ENCODE measurements at places on chromosomes 7 and 10.

- DNase-seq, result no peak
Measured at GRCh38 chr7:95766657-95767056, 5.7 kb upstream of the DYNC1I1 start.

- DNase-seq, result no peak
Measured at GRCh38 chr7:143376396-143376795, 4.7 kb upstream of the ZYX start.

- DNase-seq, result no peak
Measured at GRCh38 chr7:106644999-106645398, 16.0 kb downstream of the CCDC71L start.

- no peak for DNase-seq
Measured at GRCh38 chr10:69955211-69955805, 97.3 kb upstream of the MACROH2A2 start.

GRCh38 chr10:98030093-98030821, at the start of gene CRTAC1:
TSS of gene CRTAC1 (minus strand) at chr10:98030621. CDS start at chr10:98030472, 149 bp downstream.
- DNase-seq, result no peak

DNA sequence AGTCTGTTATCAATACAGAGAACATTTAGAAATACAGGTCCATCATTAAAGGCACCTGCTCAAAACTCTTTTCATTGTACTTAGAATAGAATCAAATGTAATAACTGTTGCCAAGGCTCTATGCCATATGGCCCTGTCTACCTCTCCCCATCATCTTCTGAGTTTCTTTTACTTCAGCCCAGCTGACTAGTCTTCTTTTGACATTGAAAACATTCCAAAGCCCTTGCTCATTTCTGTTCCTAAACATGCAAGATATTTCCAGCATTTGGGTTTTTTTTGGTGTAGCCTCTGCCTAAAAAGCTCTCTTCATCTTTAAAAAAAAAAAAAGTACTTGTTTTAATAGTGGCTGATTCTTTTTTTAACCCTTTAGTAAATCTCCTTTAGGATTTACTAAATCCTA, 165.5 kb upstream of the SMIM30 start:
- DNase-seq, result no peak

- no peak for DNase-seq
Measured at GRCh38 chr7:43735403-43735801, 6.1 kb upstream of the COA1 start.

GRCh38 chr7:25624833-25625232, 396.5 kb upstream of the NPVF start:
- DNase-seq, result no peak

DNA sequence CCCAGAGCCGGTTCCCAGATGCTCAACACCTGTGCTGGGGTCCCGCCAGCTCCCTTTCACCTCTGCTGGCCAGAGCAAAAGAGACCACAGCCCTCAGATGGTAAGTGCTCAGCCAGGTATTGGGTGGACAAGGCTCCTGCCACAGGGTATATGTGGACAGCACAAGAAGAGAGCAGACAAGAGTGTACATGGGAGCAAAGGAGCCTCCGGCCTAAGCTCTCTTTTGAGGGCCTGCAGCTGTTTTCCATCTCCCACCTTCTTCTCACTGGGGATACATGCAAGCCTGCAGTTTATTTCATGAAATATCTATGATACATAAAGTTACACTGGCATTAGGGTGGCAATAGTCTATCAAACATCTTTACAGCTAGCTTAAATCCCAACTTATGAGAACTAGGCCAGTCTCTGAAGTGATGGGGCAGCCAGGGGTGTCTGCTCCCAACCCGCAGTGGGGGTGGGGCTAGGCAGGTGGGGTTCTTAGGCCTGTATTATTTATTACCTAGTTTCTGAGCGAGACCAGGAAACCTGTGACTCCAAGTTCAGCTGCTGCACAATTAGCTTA, 50.4 kb upstream of the DDC start:
- no peak for DNase-seq

DNA sequence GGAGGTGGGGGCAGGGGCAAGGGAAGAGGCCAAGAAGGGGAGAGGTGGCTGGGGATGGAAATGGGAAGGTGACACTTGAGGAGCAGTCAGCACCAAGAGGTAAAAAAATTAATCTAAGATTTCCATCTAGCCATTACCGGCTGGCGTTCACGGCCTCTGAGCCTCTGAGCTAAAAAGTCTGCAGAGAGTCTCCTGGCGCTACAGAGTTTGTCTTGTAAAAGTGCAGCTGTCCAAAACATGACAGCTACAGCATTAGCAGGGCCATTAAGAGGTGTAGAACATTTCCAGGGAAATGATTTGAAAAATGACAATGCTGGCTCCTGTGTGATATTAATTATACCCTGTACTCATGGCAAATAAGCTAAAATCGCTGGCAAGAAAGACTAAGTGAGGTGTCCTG, 167.6 kb downstream of the LRMDA start:
- DNase-seq, result no peak

DNA sequence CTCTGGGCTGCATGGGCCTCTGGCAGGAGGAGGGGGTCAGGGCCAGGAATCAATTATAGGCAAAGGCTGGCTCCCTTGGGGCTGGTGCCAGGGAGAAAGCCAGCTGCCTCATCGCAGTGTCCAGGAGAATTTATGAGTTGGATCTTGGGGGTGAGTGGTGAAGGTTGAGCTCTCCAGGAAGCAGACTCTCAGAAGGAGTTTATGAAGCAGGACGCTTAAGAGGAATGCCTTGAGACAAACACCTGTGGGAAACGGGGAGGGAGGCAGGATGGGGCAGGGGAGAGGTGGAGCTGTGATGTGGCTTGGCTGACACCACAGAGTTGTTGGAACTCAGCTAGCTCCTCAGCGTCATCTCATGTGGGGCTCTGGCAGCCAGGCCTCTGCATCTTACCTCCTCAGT, 428.5 kb downstream of the RPS24 start:
- DNase-seq, result no peak

DNA sequence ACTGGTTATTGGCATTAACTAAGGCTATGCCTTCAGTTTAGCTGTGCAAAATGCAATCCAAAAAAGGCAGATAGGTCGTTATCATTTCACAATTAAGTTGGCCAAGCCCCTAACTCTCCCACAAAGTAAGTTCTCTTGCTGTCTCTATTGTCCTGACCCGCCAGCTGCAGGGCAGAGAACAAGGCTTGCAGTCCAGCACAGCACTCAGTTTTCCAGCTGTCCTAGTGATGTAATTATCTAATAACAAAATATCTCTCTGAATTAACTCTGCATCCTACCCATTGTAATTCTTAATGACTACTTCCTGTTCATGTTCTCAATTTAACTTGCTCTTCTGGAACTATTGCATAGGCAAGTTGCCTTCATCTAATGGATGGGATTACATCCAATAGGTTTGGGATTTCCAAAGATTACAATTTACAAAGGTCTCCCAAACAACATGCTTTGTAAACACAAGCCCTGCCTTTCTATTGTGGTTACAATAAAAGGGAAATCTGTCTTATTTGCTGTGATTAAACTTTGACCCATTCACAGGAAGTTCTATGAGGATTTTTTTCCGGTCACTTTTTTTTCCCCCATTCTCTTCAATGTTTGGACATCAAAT, 55.2 kb downstream of the CDK6 start:
- no peak for DNase-seq

- no peak for DNase-seq
Measured at GRCh38 chr7:55185321-55185802, 166.5 kb downstream of the EGFR start.

DNA sequence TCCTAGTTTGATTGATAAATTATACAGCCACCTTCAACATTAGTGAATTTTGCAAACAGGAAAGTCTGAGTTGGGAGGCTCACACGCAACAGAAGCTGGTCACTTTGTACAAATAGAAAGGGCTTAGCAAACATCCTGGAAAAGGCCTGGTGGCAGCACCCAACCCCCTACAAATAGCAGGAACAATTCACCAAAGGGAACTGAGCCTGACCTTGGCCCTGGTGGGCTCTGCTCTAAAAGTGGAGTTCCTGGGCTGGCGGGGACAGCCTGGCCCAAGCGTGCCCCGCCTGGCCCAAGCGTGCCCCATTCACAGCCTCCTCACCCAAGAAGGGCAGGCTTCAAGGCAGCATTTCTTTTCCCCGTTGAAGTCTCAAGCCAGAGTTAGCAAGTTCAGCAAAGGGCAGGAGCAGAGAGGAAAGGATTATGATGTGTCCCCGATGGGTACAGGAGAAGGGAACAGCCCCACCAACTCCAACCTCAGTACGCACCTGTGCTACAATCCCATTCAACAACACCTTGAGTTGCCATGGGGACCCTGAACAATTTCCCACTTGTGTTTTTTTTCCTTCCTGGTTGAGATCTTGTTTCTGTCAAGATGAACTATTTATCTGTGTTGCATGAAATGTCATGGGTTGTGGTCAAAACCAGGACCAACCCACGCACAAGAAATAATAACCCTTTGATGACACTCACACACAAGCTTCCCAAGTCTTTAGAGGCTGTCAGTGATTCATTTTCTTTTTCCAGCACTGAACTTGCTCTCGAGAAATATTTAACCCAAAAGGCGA, 43.4 kb downstream of the RGS10 start:
- DNase-seq, result no peak

- DNase-seq, result no peak
Measured at GRCh38 chr7:11133436-11133959, 159.8 kb downstream of the PHF14 start.

- no peak for DNase-seq
Measured at GRCh38 chr10:112758961-112759360, 191.1 kb upstream of the TCF7L2 start.

DNA sequence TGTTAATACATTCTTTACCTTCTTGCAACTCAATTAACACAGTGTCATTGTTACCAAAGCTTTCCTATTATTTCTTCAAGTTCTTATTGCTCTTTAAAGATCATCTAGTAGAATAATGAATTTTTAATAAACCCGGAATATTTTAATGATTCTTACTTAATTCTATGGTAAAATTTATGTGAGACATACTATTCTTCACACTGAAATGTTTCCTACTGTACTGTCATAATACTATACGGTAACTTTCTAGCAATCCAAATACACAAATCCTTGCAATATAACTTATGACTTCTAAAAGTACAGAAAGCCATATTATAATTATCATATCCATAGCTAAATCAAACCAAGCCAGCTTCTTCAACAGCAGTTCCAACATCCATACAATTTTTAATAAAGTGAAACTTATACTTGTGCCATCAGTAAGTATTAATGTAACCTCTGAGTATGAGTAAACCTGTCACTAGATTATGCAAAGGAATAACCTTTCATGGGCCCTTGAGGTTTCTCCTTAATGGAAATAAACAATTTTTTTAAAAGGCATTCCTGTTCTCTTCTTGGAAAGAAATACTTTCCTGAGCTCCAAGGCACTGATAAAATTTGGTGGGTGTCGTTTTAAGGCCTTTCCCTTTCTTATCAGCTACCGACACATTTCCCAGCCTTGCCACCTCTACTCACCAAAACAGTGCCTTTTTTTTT, 87.4 kb downstream of the IMMP2L start:
- no peak for DNase-seq

DNA sequence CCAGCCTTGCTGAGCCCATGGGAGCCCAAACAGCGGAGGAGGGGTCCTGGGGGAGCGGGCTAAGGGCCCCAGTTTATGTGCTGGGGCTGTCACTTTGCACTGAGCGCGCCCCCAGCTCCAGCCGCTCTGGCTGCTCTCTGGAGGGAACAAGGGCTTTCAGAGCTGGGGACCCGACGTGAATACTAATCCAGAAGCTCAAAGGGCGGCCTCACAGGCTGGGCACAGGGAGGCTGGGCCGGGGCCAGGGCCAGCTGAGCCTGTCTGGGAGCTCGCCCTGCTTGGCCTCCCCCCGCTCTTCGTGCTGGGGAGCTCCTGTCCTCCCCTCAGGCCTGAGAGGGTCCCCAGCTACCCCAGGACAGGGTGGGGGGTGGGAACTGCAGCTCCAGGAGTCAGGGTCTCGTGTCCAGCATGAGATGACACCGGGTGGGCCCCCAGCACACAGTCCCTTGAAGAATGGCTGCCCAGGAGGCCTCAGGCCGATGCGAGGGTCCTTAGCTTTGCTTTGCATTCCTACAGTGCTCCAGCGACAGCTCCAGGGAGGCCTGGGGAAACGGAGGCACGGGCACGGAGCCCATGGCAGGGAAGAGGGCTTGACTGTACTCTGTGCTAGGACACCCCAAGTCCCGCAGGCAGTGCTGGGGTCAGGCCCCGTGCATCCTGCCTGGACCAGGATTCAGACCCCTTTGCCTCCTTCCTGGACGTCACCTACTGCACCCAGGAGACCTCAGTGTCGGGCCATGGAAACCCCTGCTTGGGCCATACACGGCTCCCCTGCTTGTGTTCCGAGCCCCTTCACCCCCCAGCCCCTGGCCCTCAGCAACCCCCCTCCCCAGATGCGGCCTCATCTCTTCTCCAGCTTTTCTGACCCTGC, 5.8 kb upstream of the AMZ1 start:
- no peak for DNase-seq

DNA sequence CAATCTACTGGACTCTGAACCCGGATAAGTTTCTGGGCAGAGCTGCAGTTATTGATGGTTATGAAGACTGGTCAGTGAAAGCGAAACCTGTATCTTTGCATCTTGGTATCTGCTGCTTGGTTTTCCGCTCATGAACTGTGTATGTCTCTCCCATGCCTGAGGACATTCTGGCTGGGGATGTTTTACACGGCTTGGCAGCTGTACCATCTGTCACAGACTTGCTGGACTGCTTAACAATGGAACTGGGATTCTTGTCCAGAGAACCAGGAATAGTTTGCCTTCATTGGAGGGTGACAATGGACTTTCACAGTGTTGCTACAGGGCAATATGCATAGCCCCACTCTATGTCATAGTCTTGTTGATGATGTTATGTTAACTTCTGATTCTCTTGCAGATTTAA, 119.9 kb upstream of the TMEM106B start:
- no peak for DNase-seq

GRCh38 chr7:113026941-113027340, 59.7 kb downstream of the GPR85 start:
- DNase-seq, result no peak

DNA sequence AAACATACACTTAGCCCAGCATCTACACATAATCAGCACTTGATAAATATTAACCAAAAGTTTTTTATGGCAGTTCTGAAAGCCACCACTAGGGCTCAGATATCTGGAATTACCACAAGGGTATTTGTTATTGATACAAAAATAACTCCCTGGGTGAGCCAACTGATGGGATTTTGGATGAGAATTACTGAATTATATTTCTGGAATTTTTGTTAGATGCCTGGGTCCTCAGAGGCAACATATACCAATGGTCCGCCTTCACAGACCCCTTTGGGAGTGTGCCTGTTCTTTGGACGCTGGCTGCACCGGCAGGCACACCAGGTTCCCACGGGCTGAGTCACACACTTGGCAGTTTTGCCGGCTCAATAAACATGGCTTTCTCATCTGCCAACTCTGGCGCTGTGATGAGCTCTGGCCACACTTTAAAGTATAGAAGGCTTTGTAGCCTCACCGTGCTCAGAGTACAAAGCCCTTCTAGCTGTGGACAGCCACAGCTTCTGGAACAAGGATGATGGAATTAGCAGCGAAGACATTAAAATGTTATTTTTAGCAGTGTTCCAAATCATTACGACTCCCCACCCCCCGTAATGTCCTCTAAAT, 24.5 kb upstream of the EEPD1 start:
- no peak for DNase-seq
